Right ventricle myocardium inferior (tissue), 1 donor: ENCODE measurements at places on chromosomes 6 and 20. TPM values are rescaled to one million over a fixed set of nuclear protein-coding genes. Genes with fewer than 3 reads are reported as not detected.
A peak's percentile ranks its signal among the peaks of the same experiment; 100 is the strongest.

GRCh38 chr6:158026054-158026900 is 44.6 kb downstream of the SYNJ2 start:
- peak; percentile 89 for DNase-seq

DNA sequence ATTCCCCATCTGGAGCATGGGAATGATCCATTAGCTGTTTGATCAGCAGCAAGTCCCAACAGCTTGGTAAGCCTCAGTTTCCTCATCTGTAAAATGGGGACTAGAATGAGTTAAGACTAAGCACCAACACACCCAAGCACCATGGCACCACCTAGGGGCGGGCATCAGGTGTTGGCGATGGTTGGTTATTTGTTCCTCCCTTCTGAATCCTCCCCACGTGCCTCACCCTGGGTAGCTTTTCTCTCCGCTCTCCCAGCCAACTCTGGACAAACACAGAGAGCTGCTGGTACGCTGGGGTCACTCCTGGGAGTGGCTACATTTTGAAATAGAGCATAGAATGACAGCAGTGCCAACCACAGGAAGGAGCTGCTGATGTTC is 13.3 kb upstream of the ITPR3 start:
- no peak for DNase-seq

DNA sequence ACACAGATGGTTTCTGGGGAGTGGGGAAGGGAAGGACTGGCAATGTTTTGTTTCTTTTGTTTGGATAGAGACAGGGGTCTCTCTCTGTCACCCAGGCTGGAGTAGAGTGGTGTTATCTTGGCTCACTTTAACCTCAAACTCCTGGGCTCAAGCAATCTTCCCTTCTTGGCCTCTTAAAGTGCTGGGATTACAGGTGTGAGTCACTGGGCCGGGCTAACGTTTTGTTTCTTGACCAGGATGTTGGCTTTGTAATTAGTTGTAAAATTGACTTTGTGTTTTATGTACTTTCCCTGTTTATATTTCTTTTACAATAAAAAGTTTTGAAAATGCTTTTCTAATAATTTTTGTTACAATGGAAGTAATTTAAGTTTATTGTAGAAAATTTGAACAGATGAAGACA is 10.9 kb downstream of the SPATS1 start:
- DNase-seq, result no peak

DNA sequence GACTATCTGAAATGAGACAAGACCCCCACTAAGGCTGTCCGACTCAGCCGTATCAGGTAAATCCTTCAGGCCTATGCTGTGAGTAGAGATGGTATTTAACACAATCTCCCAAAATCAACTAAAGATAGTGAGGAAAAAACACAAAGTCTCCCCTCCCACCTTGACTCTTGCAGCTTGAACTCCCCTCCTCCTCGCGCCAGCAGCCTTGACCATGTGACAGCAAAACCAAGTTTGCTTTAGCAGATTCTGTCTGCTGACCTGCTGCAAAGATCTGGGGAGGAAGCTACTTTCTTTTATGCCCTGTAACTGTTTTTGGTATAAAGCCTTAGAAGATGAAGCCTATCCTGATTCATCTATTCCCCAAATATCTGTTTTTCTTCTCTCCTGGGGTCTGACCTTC is 509.5 kb downstream of the CDH26 start:
- no peak for DNase-seq

DNA sequence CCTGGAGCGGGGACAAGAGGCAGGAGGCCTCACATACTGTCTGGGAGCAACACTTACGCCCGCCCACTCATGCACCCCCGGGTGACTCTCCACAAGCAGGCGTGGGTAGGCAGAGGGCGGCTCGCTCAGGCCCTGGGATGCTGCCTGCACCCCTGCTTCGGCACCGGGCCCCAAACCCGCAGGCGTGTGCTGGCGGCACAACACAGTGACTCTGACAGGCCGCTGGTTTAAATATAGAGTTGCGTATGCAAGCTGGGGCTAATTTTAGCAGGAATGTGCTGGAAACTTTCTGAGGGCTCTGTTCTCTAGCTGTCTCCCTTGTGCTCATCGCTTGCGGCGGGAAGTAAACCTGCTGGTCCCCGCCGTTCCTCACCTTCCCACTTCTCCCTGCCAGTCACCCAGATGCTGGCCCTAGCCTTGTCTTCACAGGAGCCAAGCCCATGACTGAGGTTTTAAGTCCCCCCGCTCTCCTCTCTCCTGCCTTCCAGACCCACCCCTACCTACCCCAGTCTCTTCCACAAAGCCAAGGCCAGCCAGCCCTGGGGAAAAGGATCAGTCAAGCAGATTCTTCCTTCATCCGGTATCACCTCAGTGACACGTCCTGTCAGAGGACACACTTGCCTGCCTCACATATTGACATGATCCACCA is 94.5 kb upstream of the FOXP4 start:
- DNase-seq, result no peak

- no peak for DNase-seq
Measured at GRCh38 chr6:155011809-155012291, 16.7 kb downstream of the TIAM2 start.

GRCh38 chr6:29948277-29948676 is 5.9 kb downstream of the HLA-A start:
- DNase-seq, result no peak

- peak; percentile 71 for DNase-seq
Measured at GRCh38 chr6:166565084-166565967, 21.2 kb downstream of the RAMACL start.

GRCh38 chr6:46509063-46509462 is 17.8 kb upstream of the RCAN2 start:
- DNase-seq, result no peak

GRCh38 chr20:61929561-61929960 is 136.1 kb downstream of the TAF4 start:
- DNase-seq, result no peak

GRCh38 chr6:86331919-86332318 is 605.4 kb upstream of the HTR1E start:
- no peak for DNase-seq

DNA sequence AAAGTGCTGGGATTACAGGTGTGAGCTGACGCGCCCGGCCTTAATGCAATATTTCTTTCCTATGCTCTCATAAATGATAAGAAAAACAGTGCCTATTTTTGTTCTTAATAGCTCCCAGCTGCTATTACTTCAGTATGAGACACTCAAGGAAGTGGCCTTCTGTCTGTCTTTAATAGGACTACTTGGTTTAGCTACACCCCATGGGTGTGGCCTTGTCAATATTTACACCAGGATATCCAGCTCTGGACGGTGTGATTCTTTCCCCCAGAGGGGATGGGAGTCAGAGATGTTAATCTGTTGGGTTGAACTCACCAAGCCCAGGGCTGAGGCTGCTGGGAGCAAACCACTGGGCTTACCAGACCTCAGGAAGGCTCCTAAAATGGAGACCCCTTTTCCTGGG is 134.2 kb downstream of the CEP57L1 start:
- no peak for DNase-seq

GRCh38 chr20:50303573-50304500 is 113.2 kb downstream of the CEBPB start:
- peak; percentile 93 for DNase-seq

DNA sequence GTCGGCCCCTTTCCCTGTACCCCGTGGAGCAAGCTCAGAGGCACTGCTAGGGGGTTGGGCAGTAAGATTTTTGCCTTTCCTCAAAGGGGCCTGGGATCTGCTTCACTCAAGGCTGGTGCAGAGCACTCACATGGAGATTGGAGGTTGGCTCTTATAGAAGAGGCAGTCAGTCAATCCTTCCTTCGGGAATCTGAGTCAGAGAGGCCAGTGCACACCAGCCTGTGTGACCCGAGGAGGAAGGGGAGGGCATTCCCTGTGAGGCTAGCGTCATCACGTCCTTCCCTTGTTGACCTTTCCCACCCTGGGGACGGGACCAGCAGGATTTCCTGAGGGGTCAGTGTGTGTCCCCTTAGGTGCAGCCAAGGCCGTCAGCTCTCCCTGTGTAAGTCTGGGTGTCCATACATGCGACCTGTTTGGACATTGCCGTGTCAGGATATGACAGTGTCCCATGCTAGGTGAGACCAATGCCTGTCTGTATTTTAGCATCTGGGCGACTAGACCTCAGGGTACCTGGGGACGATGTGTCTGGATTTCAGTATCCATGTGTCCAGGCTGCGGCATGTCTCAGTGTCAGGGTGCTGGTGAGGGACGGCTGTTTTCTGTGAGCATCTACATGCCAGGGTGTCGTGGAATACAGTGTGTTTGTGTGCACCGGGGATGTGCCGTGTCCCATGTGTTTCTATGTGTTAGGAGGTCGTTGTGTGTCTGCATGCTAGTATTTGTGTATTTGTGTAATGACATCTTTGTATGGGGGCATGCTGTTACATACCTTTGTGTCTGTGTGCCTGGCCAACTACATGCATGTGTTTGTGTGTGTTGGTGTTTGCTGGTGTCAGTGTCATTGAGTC is 2.8 kb upstream of the ZNF512B start:
- no peak for DNase-seq

- DNase-seq, result no peak
Measured at GRCh38 chr6:126232671-126233070, 107.2 kb upstream of the CENPW start.

DNA sequence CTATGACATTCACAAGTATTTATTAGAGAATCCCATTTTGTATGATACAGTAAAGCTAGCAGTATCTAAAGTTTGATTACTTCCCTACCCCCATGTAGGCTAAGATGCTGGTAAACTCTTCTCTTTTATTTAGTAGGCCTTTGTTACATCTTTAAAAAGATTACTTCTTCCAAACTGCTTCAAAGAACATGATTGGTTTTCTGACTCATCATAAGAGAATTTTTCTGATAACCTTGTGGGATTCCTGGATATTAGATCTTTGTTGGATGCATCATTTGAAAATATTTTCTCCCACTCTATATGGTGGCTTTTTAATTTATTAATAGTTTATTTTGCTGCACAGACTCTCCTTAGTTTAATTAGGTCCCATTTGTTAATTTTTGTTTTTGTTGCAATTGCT is 898.3 kb upstream of the ADGRB3 start:
- DNase-seq, result no peak

DNA sequence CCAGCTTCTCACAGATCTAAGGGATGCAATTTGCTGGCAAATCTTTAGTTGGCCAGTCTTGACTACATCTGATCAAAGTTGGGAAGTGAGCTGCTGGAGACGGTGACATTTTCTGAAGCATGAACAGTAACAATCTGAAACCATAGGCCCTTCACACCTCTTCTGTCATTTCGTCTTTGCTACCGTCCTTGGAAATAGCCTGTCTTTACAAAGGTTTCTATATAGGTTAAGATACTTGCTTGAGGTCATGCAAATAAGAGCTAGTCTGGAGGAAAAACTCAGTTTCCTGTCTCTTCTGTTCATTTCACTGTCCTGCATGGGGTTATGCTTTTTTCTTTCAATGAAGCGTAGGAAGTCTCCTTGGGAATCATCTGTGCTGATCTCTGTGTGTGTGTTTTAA is 55.6 kb downstream of the CARMIL1 start:
- no peak for DNase-seq

DNA sequence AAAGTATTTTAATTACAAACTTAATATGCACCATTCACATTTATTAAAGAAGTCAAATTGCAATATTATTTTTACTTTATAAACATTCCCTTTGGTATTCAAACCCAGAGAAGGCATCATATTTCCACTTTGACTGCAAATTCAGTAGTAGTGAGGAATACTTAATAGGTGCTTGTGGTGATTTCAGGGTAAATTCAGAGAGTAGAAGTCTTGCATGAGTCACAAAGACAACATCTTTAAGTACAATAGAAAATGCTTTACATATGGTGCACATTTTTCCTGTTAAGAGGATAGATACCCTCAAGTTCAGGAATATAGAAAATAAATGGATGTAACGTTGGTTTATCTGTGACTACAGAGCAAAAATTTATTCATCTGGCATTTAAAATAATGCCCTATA is 390.2 kb downstream of the TENT5A start:
- no peak for DNase-seq

GRCh38 chr20:14829906-14830305 is 492.5 kb upstream of the FLRT3 start:
- DNase-seq, result no peak

DNA sequence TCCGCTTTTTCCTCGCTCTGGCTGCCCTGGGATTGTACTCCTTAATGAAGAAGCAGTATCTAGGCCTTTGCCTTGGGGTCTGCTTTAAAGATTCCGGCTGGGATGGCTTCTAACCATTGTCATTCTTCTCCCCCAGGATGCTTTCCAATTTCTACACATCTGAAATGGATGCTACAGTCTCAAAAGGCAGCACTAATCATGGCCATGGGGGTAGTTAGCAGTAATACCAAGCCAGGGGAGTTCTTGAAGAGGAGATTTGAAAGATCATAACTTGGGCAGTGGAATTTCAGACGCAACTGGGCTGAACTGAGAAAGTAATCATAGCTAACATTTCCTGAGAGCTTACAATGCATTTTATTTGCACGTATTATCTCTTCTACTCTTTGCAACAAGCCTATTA is 3.4 kb upstream of the PFDN4 start:
- DNase-seq, result no peak

DNA sequence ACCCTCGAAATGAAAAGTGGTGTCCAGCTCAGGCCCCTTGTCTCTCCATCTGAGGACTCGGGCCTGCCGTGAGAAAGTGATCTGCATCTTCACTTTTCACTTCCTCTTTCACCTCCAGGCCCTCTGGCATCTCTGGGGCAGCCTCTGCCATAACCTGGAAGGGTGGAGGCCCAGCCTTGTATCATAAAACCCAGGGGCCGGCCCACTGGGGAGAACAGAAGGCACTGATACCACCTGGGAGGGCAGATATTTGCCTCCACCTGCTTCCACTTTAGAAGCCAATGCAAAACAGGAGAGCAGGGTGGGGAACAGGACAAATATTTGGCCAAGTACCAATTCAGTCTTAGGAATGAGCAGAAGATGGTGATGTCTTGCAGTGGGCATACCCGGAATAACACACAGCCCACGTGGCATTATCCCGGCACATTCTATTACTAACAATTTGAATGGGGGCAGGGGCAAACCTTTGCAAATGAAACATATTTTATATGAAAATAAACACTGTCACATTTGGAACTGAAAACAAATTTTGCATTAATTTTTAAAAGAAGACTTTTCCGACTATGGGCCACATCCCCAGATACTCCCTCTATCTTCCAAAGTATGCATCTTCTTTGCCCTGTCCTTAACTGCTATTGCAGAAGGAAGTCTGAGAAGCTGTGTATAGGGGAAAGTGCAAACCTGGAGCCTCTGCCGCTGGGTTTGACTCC is 69.2 kb upstream of the TBC1D7 start:
- DNase-seq, result no peak

- peak; percentile 82 for DNase-seq
Measured at GRCh38 chr6:31068669-31069340, 43.6 kb downstream of the C6orf15 start.

- no peak for DNase-seq
Measured at GRCh38 chr6:24205020-24205492, 79.0 kb downstream of the NRSN1 start.

The C4B gene
- 81.6 TPM for total RNA-seq

The MBOAT1 gene
- 5.3 TPM for total RNA-seq

The GRM1 gene
- 2.9 TPM for total RNA-seq

The MACROD2 gene
- total RNA-seq, result 5.0 TPM

The C20orf204 gene
- total RNA-seq, result 0.30 TPM

The HCRTR2 gene
- total RNA-seq, result not detected

The OPN5 gene
- not detected for total RNA-seq

The DLK2 gene
- 1.9 TPM for total RNA-seq

The NRSN2 gene
- 19.8 TPM for total RNA-seq

The SRSF12 gene
- 0.24 TPM for total RNA-seq

The JPH2 gene
- 197 TPM for total RNA-seq

The GJA1 gene
- total RNA-seq, result 221 TPM

The PTK6 gene
- 0.11 TPM for total RNA-seq

The CAGE1 gene
- 0.11 TPM for total RNA-seq

The HLA-DRB1 gene
- 32.4 TPM for total RNA-seq

The EYS gene
- not detected for total RNA-seq

The RPL7L1 gene
- total RNA-seq, result 44.5 TPM
